ENCODE measurements at places on chromosomes 3 and 15. TPM values are rescaled to one million over a fixed set of nuclear protein-coding genes. Genes with fewer than 3 reads are reported as not detected.

LRRFIP2 gene
- total RNA-seq: 89.8 TPM

- DNase-seq: no peak
Observed at GRCh38 chr3:24048843-24049242, 103.8 kb downstream of the NR1D2 start.

- no peak for DNase-seq
Observed at GRCh38 chr15:35910227-35910626, 364.3 kb upstream of the DPH6 start.

DNA sequence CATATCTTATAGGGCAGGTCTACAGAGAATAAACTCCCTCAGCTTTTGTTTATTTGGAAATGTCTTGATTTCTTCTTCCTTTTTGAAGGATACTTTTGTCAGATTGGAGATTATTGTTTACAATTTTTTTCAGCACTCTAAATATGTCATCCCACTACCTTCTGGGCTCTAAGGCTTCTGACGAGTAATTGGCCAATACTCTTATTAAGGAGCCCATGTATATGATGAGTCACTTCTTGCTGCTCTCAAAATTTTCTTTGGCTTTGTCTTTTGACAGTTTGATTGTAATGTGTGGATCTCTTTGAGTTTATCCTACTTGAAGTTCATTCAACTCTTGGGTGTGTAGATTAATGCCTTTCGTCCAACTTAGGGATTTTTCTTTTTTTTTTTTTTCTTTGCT, 28.9 kb upstream of the CD200R1L start:
- DNase-seq: no peak

DNA sequence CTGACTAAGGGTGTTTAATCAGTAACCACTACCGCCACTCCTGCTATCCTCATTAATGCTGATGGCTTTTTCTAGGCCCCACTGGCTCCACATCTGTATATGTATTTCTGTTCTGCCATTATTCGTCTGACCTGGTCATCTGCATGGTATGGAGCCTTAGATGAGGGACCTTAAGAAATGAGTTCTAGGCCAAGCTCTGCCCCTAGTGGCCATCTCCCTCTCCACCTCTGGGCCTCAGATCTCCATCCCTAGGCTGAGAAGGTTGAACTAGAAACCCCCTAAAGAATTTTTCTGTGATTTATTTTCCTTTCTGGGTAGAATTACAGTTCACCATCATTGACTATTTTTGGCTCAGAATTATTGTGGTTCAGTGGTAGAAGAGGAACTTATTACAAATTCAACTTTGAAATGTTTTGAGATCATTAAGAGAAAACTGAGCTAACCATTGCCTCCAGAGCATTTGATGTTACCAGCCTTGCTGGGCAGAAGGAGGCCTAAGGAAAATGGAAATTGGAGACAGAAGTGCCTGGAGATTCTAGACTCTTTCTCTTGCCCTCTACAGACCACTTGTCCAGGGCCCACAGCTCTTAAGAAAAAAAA, 325.2 kb upstream of the NR2E3 start:
- DNase-seq: no peak

- no peak for DNase-seq
Observed at GRCh38 chr3:178386401-178386800, 149.8 kb upstream of the KCNMB2 start.

GRCh38 chr3:68728343-68728742, 204.0 kb downstream of the TAFA4 start:
- no peak for DNase-seq
